ENCODE measurements at places on chromosomes 16 and 17.

- DNase-seq: no peak
Measured at GRCh38 chr16:51134269-51134812, 16.7 kb downstream of the SALL1 start.

- DNase-seq: no peak
Measured at GRCh38 chr16:81158964-81159363, 62.8 kb upstream of the GCSH start.

DNA sequence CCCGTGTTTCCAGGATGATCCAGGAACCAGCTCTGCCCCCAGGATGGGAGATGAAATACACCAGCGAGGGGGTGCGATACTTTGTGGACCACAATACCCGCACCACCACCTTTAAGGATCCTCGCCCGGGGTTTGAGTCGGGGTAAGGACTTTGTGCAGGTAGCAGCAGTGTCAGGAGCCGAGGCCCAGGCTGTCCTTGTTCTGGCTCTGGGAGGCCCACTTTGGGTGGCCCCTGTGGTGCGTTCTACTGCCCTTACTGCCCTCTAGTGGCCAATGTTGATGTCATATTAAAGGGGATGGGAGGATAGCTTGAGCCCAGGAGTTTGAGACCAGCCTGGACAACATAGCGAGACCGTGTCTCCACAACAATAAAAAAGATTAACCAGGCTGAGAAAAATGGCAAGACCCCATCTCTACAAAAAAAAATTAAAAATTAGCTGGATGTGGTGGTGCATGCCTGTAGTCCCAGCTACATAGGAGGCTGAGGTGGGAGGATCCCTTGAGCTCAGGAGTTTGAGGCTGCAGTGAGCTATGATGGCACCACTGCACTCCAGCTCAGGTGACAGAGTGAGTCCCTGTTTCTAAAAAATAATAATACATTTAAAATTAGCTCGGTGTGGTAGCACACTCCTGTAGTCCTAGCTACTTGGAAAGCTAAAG is 20.9 kb upstream of the CLEC18A start:
- DNase-seq: no peak

GRCh38 chr16:49399594-49400364 is 26.2 kb downstream of the C16orf78 start:
- no peak for DNase-seq

- DNase-seq: no peak
Measured at GRCh38 chr17:36592316-36592715, 637 bp downstream of the DHRS11 start.

DNA sequence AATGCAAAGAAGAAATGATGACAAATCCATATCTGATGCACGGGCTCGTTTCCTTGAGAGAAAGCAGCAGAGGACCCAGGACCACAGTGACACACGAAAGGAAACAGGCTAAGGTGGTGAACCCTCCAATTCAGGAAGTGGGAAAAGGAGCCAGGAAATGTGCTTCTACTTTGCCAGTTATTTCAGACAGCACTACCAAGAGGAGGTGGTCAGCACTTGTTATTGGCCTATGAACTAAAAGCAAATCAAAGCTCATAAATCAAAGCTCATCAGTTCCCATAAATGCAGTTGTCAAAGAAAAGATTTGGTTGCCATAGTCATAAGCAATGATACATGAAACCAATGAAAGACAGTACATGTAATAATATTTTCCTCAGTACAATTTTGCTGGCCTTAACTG is 12.6 kb upstream of the CLTC start:
- no peak for DNase-seq

DNA sequence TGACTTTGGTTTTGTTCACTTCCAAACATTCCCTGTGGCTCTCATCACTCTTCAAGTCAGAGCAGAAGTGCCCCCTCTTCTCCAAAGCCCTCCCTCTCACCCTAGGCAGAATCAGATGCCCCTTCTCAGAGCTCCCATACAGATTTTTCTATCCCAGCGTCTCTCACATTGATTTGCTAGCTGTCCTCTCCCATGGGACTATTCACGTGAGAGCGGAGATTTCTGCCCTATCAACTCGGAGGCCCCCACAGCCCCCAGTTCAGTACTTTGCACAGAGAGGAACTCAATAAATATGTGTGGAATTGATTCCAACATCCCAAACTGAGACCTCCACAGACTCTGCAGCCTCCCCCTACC is 182.6 kb downstream of the C16orf78 start:
- no peak for DNase-seq

DNA sequence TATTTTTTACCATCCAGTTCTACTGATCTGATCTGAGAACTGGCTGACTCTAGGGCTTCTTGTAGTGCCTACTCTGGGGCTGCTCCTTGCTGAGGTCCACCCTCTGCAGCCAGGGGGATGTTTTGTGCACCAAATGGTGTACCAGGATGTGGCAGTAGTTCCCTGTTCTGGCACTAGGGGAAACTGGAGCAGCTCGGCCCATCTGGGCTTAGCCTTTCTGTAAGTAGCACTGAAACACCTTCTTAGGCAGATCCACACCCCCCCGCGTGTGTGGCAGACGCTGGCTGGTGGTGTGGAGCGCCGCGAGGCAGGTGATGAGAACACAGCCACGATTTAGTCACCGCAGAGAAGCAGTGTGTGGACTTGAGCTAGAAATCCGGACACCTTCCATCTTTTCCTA is 17.0 kb downstream of the DUSP14 start:
- no peak for DNase-seq

- no peak for DNase-seq
Measured at GRCh38 chr16:26196310-26196709, 504.6 kb downstream of the HS3ST4 start.

- DNase-seq: no peak
Measured at GRCh38 chr17:81044764-81045589, 10.0 kb downstream of the BAIAP2 start.

DNA sequence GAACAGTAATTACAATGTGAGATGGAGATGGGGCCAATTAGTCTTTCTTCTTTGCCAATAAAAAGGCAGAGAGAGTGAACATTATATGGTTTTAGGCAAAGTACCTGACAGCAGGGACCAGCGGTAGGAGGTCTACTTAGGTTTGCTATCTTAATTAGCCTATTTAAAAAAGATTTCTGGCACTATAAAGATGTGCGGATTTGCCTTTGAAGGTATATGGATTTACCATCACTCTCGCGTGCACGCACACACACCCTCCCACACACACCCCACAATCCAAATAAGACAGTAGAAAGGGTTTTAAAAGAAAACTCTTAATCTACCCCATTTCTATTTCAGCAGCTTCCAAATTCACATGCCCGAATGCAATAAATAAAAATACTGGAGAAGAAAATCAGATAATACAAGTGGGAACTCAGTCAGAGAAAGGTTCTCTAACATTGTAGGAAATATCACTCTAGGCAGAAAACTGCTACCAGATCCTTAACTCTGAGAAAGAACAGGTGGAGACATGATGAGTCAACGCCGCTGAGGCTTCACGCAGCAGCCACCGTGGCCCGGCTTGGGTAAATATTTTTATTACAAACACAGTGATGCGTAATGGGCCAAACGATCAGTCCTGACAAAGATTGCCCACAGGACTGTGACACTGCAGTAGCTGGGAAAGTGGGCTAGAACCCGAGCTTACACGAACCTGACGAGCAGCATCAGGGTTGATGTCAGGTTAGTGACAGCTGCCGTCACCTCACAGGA is 66.6 kb upstream of the AXIN2 start:
- no peak for DNase-seq

GRCh38 chr16:84054916-84055315 is 12.3 kb upstream of the SLC38A8 start:
- DNase-seq: no peak

- DNase-seq: no peak
Measured at GRCh38 chr17:32443827-32444300, 446 bp upstream of the PSMD11 start.

DNA sequence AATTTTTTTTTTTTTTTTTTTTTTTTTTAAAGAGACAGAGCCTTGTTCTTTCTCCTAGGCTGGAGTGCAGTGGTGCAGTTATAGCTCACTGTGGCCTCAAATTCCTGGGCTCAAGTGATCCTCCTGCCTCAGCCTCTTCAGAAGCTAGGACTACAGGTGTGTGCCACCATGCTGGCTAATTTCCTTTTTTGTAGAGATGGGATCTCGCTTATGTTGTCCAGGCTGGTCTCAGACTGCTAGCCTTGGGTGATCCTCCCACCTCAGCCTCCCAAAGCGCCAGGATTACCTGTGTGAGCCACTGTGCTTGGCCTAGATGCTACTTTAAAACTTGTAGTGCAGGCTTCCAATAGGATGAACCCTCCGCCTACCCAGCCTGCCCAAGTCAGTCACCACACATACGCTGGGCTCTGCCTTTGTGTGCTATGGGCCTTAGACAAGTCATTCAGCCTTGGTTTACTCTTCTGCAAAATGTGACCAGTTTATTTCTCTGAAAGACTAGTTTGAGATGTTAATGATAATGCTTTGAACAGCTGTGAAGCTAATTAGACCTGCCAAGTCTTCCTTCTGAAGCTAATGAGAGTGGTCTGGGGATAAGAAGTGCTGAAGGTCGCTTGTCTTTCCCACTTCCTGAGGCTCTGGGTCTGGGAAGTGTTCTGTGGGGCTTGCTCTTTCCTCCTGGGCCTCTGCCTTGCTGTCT is 5.2 kb downstream of the GPT2 start:
- no peak for DNase-seq

GRCh38 chr17:58153046-58153445 is 4.9 kb downstream of the OR4D1 start:
- DNase-seq: no peak

GRCh38 chr17:67322042-67322787 is 44.2 kb downstream of the PSMD12 start:
- no peak for DNase-seq

GRCh38 chr16:89953671-89954406 is 5.3 kb downstream of the DEF8 start:
- no peak for DNase-seq

GRCh38 chr17:38333635-38334295 is 10.0 kb downstream of the GPR179 start:
- DNase-seq: no peak

GRCh38 chr16:14003074-14003570 is 68.0 kb upstream of the MRTFB start:
- DNase-seq: no peak

DNA sequence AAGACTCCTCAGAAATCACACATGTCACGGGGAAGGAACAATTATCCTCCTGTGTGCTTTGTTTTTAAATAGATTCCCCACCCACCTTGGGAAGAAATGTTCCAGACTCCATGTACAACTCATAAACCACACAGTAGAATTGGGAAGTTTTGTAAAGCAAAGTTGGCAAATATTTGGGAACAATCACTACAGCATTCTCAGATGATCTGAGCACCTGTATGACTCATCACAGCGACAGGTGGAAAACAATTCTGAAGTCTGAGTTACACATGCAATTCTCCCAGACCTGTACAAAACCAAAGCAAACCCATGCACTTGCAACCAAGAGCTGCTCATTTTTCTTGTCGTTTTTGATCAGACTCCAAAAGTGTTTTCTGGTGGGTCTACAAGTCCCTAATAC is 14.4 kb upstream of the MYLK3 start:
- no peak for DNase-seq

GRCh38 chr16:69831212-69832123 is 69.3 kb downstream of the WWP2 start:
- DNase-seq: no peak

DNA sequence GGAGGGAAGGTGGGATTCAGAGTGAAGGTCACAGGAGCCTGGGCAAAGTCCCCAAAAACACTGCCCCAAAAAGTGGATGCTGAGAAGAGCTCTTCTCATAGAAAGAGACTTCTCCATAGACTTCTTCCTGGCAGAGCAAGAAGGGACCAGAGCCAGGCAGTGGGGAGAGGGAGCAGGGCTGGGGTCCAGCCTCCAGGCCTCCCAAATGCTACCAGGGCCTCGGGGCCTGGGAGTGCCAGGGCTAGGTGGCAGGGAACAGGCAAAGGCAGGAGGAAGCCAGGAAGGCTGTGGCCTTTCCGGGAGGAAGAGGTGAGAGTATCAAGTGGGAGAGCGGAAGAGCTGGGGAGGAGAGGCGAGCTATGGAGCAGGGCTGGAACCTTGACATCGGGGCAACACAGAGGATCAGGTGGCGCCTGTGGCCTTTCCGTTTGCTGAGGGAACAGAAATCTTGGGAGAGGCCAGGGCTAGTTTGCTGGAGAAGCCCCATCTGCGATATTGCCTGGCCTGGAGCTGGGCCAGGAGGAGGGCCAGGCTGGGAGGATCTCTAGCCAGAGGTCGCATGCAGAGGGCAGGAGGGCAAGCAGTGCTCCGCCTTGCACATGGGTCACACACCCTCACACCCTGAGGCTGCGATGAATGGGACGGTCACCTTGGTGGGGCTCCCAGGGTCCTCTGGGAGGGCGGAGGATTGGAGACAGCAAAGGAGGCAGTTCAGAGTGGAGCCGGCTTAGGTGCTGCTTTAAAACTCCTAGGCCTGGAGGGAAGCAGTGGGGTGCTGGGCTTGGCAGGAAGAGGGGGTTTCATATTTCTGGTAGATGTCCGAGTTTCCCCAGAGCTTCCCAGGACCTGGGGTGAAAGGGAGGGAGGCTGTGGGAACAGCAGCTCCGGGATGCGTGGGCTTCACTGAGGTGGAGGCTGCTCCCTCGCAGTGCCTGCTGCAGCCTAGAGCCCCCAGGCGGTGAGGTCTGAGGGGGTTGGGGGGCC is 3.4 kb downstream of the SLC16A5 start:
- no peak for DNase-seq

DNA sequence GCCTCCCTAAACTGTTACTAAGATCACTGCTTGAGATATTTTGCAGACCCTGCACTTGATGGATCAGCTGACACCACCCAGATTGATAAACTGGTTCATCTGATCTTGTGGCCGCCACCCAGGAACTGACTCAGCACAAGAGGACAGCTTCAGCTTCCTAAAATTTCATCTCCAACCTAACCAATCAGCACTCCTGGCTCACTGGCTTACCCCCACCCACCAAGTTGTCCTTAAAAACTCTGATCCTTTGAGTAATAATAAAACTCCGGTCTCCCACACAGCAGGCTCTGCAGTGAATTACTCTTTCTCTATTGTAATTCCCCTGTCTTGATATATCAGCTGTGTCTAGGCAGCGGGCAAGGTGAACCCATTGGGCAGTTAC is 174.8 kb downstream of the UTP18 start:
- DNase-seq: no peak

DNA sequence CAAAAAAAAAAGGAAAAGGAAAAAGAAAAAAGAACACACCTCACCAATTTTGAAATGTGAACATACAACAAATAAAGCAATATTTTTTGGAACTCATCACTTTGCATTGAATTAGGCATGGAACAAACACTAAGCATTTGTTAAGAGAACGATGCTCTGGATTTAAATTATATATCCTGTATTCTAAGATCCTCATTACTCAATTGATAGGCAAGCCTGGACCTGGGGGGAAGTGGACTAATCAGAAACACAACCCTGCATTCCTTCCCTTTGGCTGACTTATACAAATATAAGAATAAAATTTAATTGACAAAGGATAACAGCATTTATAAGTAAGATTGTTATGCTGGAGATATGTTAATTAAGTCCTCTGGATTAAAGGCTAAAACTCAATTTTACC is 2.2 kb downstream of the GJC1 start:
- no peak for DNase-seq

- DNase-seq: no peak
Measured at GRCh38 chr16:5607169-5607568, 509.6 kb upstream of the EEF2KMT start.

GRCh38 chr16:57824888-57825287 is 22.6 kb upstream of the KIFC3 start:
- no peak for DNase-seq

All from esophagus squamous epithelium (tissue), 5 donors.